AG09309 (cell line): ENCODE measurements at places on chromosomes 12 and 14.

DNA sequence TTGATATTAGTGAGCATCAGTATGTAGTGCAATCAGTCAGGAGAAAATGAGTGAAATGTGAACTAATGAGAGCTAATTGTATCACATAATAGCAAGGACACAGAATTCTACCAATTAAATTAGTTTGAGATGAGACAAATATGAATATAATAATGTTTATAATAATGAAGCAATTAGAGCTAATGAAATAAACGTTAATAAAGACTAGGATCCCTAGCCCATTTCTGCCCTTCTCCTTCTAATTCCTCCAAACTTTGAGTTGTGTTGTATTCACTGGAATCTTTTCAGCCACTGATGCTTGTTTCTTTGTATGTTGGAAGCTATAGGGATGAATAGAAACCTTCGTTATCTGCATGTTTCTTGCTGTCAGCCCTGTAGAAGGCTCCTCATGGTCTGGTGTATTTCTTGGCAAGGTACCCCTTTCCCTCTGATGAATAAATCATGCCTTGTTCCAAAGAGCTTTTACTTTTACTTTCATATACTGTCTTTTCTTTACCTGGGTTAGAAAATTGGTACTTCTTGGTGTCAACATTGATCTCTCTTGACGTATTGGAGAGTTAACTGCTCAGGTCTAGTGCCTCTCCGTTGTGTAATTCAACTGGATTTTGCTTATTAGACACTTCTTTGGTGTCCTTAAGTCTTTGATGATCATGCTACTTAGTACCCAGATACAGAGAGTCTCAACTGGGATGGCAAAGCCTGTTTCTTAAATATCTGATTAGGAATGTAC, 154.8 kb downstream of the PTCSC3 start:
- no peak for DNase-seq

- DNase-seq, result no peak
Observed at GRCh38 chr12:12714276-12715021, 2.7 kb upstream of the CDKN1B start.

DNA sequence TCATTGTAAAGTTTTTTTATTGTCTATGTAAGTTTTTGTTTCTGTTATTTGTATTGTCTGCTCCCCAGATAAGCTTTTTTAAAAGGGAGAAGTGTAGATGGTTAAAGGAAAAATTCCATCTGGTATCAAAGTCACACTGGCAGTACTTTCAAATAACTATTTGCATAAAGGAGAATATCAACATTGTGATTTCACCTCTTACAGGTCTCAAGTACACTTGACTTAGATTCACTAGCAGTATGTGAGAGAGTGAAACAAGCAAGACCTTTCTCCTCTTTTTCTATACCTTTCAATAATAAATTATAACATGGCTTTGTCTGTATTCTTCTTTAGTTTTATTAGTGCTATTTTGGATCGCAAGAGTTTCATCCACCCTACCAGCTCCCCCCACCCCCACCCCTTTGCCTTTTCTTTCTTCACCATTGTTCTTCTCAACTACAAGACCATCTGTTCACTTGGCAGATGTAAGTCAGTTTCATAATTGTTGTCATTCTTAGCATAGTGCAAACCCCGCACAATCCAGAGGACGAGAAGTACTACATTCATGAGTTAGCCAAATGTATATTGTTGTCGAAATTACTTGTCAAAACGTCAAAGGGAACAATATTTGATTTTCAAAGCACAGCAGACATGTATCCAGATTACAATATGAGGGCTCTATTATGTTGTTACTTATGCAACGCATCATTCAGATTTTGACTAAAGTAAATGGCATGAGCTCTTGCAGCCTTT, 602.7 kb upstream of the FLRT2 start:
- DNase-seq, result no peak

DNA sequence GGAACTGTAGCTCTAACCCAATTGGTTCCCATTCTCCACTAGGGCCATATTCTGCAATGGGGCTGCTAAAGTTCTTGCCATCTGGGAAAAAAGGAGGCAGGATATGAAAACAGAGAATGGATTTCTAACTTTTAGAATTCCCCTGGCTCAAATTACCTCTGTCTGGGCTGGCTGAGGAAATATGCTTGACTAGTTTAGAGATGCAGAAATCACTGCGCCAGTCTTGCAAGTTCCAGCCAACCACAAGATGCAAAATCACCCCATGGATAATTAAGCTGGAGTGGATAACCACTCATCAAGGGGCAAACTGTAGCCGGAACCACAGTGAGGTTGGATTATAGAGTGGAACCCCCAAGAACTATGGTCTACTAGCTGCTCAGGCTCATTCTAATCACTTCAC, 126.3 kb downstream of the RALGAPA1 start:
- DNase-seq, result no peak

DNA sequence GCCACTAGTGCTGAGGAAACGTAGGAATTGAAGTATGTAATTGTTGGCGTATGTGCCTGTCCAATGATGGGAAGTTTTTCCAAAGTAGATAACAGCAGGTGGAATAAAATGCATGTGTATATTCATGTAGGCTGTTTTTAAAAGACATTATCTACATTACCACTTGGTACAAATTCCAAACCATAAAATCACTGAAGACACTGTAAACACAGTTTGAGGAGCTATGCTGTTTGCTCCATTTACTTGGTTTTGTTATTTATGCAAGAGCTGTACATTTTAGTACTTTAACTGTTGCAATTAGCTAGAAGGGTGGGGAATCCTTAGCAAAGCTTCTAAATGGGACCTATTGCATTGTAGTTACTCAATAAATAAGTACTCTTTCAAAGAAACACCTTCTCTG, 274.5 kb upstream of the DIO2 start:
- DNase-seq, result no peak

- DNase-seq, result peak; percentile 32
Observed at GRCh38 chr12:95998611-95999286, 2.6 kb upstream of the HAL start.

GRCh38 chr14:80679273-80679672, 262.3 kb downstream of the CEP128 start:
- no peak for DNase-seq

DNA sequence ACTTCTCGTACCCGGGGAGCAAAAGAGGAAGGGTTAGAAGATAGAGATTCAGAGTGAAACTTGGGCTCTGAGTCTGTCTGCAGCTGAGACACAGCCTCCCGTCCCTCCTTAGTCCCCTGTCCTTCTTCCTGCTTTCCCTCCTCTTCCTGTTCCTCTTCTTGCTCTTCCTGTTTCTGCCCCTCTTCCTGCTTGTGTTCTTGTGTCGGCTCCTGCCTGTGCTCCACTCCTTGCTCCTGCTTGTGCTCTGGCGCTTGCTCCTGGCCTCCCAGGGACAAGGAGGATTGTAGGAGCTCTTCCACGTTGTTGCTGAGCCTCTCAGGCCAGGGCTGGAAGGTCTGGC, 3.0 kb downstream of the ACRBP start:
- no peak for DNase-seq

- DNase-seq, result no peak
Observed at GRCh38 chr12:82182601-82183190, 175.5 kb downstream of the CCDC59 start.

- no peak for DNase-seq
Observed at GRCh38 chr12:105980085-105980484, 158.7 kb downstream of the NUAK1 start.

- DNase-seq, result no peak
Observed at GRCh38 chr12:124410354-124411175, 115.7 kb downstream of the RFLNA start.

GRCh38 chr14:72636871-72637270, 257.0 kb downstream of the DPF3 start:
- no peak for DNase-seq
